Activated CD8-positive, alpha-beta memory T cell treated with anti-CD3 and anti-CD28 coated beads for 4 hours (primary cell): ENCODE measurements at places on chromosomes 1 and 21.

- no peak for DNase-seq
These were observed 384.6 kb downstream of the PLPP3 start for GRCh38 chr1:56194701-56195300.

DNA sequence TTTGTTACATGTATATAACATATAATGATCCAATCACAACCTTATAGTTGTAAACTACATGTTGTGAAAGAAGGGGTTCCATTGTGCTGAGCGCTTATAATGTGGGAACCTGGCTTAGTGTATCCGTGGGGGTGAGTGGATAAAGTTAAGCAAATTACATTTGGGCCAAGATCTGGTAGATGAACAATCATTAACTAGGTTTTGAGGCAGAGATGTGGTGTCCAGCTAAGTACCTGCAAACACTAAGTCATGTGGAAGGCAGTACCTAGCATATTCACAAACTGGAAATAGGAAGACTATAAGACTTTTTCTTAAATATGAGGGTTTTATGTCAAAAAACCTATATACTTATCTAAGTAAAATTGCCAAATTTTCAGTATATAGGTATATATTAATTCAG, 167.2 kb upstream of the PDE4B start:
- DNase-seq = no peak

DNA sequence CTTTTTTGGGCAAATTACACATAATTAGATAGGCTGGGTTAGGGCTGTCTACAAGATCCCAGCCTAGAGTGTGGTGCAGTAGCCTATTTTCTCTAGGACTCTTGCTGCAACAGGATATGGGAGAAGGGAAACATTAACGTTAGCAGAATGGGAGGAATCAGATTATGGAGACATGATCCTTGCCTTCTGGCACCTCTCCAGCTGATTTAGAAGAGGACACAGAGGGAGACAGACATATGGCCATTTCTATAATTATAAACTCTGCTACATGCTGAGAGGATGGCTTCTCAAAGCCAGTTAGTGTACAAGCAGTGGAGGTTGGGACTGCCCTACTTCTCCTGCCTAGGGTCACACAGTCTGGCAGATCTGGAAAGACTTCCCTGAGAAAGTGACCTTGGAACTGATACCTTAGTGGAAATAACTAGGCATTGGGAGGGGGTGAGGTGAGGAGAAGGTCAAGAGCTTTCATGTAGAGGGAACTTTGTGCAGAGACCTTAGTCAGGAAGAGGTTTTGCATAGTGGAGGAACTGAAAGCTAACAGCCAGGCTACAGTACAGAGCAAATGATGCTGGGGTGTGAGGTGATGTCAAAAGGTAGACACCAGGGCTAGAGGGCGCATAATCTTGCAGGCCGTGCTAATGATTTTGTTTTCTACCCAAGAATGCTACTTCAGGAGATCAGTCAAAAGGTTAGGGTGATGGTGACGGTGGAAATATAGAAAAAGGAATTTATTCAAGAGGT, 1.2 kb upstream of the CD1D start:
- no peak for DNase-seq

- no peak for DNase-seq
These were observed 6.0 kb downstream of the TOR1AIP1 start for GRCh38 chr1:179888071-179888470.

GRCh38 chr1:23118957-23119792, 49.5 kb downstream of the LUZP1 start:
- no peak for DNase-seq

DNA sequence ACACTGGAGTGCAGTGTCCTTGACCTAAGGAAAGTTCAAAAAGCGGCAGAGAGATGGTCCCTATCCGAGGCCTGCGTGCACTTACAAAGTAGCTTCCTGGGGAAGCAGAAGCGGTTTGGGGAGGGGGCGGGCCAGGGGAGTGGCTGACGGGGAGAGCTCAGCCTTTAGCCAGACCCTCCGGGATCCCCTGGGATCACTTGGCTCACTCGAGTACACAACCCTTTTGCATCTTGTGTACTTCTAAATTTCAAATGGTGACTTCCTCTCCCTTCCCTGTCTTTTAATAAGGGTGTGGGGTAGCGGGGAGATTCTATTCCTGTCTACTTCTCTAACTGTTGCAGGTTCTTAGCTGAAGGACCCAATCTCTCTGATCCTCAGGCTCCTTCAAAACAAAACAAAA, 18.1 kb upstream of the SNX27 start:
- no peak for DNase-seq

DNA sequence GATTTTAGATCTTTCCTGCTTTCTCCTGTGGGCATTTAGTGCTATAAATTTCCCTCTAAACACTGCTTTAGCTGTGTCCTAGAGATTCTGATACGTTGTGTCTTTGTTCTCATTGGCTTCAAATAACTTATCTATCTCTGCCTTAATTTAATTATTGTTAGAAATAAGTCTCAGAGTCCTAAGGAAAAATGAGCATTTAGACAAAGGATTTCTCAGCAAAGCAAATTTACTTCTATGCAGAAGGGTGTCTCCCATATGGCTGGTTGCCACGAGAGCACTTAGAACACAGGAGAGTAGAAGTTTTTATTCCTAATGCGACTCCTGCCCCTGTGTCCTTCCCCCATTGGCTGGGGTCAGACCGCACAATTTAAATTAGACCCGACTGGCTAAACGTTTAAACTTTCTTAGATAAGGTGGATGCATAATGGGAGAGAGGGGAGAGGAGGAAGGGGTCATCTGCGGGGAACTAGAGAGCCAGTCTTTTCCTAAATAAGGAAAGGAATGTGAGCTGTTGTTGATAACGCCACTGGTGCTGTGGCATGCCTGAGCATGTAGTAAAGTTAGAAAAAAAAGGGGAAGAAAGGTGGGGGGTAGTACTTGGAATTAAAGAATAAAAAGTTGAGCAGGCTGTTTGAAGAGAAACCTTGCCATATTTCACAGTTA, 170.2 kb downstream of the DYRK1A start:
- no peak for DNase-seq

DNA sequence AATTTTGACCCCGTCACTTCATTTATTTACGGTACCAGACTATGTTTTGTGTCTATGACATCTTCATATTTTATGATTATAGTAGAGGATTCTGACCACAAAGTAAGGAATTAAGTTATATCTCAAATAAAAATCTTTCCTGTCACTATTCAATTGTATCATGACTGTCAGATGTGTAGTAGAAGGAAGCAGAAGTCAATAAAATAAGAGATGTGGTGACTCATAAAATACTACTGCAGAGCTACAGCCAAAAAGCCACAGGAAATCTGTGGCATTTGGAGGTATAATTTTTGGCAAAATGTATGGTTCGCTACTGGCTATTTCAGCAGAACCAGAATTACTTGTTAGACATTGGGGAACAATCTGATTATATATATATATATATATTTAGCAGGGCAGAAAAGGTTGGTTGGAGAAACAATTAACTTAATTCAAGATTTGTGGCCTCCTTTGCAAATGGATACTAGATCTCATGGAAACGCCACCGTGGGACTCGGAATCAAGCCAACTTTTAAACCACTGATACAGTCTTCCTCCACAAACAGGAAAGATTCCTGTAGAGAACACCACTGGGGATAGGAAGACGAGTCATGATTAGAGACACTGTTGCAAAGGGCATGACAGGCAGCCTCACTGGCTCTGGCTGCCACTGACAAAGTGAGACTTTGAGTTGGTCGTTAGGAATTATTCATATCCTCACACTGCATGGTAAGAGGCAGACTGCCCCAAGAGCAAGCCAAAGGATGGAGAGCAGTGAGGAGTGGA, 5.1 kb downstream of the FCRL2 start:
- DNase-seq = no peak

GRCh38 chr1:14340002-14340785, 258.3 kb upstream of the KAZN start:
- DNase-seq = no peak

DNA sequence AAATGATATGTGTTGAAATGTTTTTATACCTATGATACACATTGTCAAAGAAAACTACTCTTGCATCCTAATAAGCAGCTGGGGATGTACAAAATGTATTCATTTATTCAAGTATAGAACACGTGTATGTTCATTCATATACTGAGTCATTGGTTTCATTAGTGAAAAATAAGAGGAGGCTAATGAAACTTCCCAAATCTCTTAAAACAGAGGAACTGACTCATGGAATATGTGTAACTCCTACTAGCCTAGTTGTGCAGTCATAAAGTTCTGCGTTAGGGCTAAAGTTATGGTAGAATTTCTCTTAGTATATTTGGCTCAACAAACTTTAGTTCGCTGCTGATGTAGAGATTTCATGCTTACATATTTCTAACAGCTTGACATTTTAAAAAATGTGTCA, 441.6 kb downstream of the NCAM2 start:
- DNase-seq = no peak

DNA sequence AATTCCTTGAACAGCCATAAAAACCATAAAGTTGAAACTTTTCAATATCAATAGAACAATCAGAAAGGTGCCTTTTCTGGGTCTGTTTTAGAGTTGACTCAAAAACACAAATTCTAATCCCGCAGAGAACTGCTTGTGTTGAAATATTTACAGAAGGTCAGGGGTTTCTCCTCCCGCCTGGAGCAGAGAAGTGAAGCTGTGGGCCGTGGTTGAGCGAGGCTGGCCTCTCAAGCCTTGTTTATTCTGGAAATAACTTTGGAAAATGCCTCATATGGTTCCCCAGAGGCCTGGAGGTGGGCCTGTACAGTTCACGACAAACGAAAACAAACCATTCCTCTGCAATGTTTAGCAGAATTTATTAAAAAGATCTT, 90.8 kb upstream of the ERRFI1 start:
- no peak for DNase-seq

DNA sequence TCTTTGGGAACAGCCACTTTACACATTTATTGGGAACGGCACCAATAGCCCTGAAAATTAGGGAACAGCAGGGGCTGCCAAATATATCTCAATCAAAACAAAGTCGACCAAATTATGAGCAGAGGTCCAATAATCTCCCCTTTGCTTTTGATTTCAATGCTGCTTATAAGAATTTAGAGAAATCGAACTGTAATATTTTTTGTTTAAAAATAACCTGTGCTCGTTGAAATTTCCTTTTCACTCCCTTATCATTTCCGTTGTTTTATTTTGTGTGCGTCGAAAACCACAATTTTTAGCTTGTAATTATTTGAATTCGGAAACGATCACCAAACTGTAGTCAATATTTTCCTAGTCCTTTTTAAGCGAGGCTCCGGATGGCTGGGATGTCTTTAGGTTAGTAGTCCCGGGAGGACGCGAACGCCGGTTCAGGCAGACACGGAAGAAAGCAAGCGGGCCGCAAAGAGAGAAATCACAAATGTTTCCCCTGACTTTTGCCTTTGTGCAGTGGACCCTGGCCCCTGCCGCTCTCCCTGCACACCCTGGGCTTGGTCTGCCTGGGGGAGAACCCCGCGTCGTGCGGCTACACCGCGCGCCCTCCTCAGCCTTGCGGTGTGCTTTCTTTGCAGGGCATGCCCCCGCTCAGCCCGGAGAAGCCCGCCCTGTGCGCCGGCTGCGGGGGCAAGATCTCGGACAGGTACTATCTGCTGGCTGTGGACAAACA, 2.3 kb downstream of the LHX9 start:
- DNase-seq = no peak

DNA sequence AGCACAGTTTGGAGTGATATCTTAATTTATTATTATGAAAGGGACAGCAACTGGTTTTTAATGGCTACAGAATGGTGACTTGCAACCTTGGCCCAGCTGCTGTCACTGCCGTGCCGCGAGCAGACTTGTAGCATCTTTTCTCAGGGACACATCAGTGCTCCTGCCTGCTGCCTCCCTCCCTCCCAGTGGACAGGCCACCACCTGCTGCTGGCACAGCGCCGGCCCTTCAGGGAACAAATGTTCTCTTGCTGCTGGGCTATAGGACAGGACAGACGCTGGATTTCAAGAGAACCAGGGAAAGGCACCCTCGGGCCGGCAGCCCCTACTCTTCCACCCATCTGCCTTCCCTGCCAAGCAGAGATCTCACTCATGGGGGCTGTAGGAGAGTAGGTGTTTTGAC, 413.8 kb upstream of the NFIA start:
- no peak for DNase-seq

GRCh38 chr1:9844756-9845155, 21.0 kb upstream of the CLSTN1 start:
- DNase-seq = no peak

GRCh38 chr1:40627987-40628902, 37.2 kb downstream of the RIMS3 start:
- no peak for DNase-seq

DNA sequence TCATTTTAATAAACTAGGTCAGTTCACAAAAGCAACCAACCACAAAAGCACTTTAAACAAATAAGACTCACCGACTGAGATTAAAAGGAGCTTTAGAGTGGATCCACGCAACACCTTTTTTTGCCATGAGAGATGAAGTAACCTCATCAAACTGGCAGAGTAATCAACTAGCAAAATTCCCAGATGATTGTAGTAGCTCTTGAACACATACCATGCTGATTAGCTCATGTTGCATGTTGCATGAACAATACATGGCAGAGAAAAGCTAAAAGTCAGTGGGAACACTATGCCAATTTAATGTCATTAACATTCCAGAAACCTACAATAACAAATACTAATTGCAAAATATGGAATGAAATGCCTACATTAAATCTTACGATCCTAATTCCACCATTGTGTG, 4.1 kb downstream of the WARS2 start:
- no peak for DNase-seq

- no peak for DNase-seq
These were observed 6.9 kb downstream of the EPS15 start for GRCh38 chr1:51512120-51512519.

GRCh38 chr1:206001476-206001888, 1.7 kb downstream of the RAB7B start:
- no peak for DNase-seq

GRCh38 chr1:2439369-2439768, 27.0 kb upstream of the PEX10 start:
- no peak for DNase-seq

- DNase-seq = no peak
These were observed 3.7 kb downstream of the GJB4 start for GRCh38 chr1:34763142-34763781.

DNA sequence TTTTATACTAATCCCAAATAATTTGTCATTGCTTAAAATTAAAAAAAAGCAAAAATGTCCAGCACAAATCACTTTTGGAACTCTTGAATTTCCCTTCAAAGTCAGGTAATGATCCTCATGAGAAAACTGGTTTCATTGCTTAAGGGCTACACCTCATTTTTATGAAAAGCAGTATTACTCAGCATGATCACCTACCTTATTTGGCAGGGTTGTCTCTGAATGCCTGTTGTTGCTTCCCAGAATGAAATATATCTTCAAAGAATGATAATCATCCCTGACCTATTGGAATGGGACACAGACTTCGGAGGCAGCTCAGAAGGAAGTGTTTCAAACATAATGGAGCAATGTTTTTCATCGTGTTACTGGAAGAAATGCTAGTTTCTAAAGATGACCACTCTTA, 29.7 kb downstream of the C1orf21 start:
- DNase-seq = no peak

DNA sequence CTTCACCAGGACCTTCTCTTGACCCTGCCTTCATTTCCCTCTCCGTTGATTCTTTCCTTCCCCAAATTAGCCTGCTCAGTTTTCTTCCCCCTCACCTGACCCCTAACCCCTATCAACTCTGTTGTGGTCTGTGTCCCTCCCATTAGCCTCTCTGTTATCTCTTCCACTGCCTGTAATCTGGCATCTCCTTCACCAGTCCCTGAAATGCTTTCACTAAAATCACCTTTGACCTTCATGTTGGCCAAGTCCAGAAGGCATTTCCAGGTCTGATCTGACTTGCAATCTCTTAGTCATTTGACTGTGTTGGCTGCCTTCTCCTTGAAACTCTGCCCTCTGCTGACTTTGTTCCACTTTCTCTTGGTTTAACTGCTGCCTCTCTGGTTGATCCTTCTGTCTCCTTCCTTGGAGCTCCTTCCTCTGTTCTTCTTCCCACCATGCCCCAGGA, 28.2 kb downstream of the ATP8B2 start:
- DNase-seq = no peak

GRCh38 chr1:22476566-22476965, 24.9 kb downstream of the ZBTB40 start:
- no peak for DNase-seq
